Eye (tissue), 1 donor: ENCODE measurements at places on chromosomes 5 and 9.
A peak's percentile ranks its signal among the peaks of the same experiment; 100 is the strongest.

DNA sequence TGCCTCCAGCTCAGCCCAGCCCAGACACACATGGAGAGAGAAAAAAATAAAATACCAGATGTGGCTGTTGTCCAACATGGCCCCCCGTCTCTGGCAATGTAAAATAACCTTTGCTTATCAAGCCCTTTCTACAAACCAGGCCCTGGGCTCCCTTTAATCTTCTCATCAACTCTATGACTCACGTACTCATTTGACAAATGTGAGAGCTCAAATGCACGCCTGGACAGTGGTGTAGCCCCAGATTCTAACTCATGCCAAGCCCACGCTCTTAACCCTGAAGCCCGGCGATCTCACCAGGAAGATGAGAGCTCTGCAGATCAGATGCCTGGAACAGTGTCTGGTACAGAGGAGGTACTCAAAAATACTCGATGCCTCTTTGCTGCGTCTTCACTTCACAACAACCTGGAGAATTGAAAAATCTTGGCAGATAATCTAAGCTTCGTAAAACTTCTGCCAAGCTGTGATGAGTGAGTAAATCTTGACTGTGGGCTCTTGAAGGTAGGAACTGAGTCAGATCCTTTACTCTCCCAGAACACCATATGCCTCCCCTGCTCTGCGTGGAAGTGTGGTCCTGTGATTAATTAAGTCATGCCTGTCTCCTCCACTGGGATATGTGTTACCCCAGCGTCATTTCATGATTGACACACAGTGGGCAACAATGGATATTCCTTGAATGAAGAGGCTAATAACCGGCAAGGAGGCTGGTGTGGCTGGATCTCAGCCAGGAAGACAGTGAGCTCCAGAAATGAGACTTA lies 102.0 kb upstream of the FSTL4 start:
- DNase-seq = no peak

- peak; percentile 71 for DNase-seq
These were observed 547.1 kb downstream of the CCDC171 start for GRCh38 chr9:16099732-16100536.

- DNase-seq = no peak
These were observed 101.0 kb downstream of the RXRA start for GRCh38 chr9:134427153-134427782.

GRCh38 chr5:27315363-27316270 lies 277.2 kb upstream of the CDH9 start:
- peak; percentile 10 for DNase-seq

GRCh38 chr5:142597546-142598337 lies 88.1 kb downstream of the FGF1 start:
- DNase-seq = peak; percentile 55

- no peak for DNase-seq
These were observed 50.2 kb upstream of the SAP30L start for GRCh38 chr5:154395407-154396106.

DNA sequence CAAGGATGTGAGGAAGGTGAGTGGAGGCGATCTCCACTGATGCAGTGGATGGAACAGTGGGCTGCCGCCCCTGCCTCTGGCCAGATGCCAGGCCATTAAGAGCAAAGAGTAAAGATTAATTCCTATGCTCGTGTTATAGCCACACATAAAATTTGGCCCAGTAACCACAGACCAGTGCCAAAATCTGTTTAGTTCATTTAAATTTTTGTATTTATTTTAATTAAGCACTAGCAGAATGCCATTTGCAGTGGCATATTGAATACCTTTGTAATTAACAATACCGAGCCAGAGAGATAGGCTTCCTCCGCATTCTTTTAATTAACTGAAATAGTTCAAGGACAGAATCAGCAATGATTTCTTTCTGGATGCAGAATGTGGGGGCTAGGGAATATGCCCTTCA lies 179.8 kb downstream of the MED10 start:
- DNase-seq = no peak

GRCh38 chr9:16611001-16611400 lies 259.5 kb downstream of the BNC2 start:
- DNase-seq = no peak

DNA sequence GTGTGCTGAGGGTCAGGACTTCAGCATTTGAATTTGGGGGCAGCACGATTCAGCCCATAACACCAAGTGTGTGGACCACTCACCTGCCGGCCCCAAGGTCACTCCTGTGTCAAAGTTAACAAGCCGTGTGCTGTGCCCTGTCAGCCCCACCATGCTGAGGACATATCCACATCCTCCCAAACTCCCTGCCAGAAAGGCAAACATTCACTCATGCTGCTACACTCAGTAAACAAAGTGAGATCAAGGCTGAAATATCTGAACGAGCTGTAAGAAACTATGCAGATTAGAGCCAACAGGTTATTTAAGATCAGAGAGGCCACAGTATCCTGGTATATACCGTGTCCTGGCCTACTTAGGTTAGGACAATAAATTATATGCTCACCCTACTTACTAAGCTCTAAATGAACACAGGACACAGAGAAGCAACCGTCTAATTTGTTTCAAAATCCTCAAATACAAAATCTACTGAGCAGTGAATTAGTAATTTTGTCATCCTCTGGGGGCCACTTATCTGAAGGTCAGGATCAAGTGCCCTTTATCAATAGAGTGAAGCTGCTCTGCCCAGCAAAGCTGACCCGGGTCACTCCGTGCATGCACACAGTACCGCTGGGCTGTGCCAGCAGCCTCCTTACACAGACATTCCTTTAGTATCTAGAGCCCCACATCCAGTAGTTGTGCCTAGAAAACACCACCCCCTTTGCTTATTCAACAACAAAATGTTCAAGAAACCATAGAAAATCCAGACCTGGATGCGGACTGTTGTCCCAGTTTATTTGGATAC lies 28.2 kb downstream of the RETREG1 start:
- no peak for DNase-seq

- no peak for DNase-seq
These were observed 30.1 kb downstream of the GALNT10 start for GRCh38 chr5:154220625-154221024.

DNA sequence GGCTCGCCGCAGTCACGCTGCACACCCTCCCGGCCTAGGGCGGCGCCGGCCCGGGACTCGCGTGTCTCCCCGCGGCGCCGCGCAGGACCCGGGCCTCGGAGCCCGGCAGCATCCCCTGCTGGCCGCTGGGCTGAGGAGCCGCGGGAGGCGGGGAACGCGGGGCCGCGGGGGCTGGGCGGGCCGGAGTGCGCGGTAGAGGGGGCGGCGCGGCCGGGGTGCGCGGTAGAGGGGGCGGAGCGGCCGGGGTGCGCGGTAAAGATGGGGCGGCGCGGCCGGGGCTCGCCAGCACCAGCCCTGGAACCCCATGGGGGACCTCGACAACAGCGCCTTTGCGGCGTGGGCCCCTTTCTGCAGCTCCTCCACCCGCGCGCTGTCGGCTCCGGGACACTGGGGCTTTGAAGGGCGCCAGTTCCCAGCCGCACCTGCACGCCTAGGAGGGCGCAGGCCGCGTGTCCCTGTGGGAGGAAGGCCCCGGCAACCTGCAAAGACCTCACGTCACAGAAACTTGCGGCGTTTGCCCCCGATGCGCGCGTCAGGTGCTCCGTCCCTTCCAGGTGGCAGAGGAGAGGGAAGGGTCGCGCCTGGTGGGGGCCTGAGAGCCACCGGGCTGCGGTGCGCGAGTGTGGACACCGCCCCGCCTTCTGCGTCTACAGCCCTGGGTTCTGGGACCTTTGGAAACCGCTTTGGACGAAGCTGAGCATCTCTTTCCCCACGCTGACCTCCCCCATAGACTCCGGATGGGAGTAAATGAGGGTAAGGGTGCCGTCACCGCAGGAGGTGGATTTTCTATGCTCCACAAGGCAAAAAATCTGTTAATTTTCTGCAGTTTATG lies 49.6 kb downstream of the NSUN2 start:
- DNase-seq = peak; percentile 82

DNA sequence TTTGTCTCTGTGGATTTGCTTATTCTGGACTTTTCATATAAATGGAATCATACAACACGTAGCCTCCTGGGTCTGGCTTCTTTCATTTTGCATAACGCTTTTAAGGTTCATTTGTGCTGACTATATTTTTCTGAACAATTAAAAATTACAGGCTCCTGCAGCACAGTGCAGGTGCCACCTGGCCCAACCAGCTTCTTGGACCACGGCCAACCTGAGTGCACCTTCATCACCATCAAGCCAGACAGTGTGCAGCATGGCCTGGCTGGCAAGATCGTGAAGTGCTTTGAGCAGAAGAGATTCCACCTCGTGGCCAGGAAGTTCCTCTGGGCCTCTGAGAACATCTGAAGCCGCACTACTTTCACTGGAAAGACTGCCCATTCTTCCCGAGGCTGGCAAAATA lies 53.5 kb upstream of the COL15A1 start:
- DNase-seq = no peak

GRCh38 chr5:170144286-170145023 lies 38.8 kb downstream of the FOXI1 start:
- no peak for DNase-seq

- peak; percentile 89 for DNase-seq
These were observed 52.6 kb upstream of the ARAP3 start for GRCh38 chr5:141734501-141735229.

DNA sequence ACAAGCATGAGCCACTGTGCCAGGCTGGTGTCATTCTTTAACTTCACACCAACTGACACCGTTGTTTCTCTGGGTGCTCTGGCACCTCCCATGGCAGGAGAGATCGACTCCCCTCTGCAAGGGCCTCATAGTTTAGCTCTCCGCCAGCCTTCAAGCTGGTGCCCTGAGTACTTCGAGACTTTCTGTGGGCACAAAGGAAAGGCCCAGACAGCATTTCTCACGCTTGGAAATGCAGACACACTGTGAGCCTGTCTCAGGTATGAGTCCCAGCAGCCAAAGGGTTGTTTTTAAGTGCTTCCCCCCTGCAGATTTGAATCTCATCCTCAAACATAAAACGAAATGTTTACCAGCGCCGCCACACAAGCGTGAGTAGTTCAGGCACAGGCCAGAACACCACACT lies 11.1 kb upstream of the TCF7 start:
- no peak for DNase-seq

- no peak for DNase-seq
These were observed 212.7 kb upstream of the FAM174A start for GRCh38 chr5:100322483-100322882.

GRCh38 chr9:73515216-73515615 lies 363.6 kb downstream of the ANXA1 start:
- DNase-seq = no peak

DNA sequence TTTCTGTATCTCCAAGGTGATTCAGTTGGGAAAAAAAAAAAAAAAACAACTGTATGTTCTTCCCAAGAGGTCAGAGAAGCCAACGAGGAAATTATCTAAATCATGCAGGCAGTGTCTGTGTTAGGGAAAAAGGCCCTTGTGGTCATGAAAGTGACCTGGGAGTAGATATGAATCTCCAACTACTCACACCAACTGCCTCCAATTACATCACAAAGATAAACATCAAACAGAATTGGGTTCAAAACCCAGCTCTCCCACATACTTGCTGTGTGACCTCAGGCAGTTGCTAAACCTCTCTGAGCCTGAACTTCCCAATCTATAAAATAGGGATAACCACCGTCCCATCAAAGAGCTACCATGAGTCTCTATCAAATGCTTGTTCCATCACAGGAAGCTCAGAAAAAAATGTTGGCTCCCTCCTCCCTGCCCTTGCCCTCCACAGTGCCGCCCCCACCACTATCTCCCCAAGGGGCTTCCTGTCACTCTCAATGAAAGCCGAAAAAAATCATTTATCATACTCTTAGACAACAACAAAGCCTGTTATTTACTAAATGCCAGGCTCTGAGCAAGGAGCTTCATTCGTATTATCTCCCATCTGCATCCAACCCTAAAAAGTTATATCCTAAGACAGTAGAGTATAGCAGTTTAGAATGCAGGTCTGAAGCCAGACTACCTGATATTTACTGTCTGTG lies 42.9 kb downstream of the CDK5RAP2 start:
- DNase-seq = no peak

- DNase-seq = peak; percentile 99
These were observed 923 bp upstream of the PLK2 start for GRCh38 chr5:58460732-58461286.
